ENCODE measurements at places on chromosomes 1 and 21.

DNA sequence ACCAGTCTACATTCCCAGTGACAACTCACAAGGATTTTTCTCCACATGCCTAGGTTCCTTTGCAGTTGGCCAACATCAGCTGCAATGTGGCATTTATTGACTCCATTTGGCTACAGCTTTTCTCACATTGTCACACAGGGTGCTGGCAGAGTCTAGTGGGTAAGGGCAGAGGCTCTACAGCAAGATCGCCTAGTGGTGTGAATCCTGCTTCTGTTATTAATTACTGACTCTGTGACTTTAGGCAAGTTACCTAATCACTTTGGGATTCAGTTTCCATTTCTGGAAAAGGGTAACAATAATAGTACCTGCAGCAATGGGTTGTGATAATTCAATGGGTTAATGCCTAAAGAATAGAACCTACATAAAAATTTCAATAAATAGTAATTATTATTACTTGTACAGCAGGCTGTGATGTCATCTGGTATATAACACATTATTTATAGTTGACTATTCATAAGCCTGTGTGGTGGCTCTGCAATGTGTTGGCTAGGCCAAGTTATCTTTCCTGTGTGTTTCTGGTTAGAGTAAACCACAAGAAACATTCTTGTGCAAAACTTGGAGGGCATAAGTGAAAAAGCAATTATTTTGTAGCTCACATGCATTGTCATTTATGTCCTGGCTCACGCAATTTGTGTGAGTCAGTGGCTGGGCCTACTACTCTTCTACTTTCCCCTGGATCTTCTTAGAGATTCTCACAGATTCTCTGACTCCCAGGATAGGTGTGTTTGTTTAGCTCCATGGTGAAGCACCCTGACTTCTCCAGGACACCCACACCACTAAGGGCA is 59.5 kb downstream of the PTGS2 start:
- DNase-seq = no peak

- no peak for DNase-seq
Measured at GRCh38 chr1:165452336-165453130, 7.6 kb upstream of the RXRG start.

DNA sequence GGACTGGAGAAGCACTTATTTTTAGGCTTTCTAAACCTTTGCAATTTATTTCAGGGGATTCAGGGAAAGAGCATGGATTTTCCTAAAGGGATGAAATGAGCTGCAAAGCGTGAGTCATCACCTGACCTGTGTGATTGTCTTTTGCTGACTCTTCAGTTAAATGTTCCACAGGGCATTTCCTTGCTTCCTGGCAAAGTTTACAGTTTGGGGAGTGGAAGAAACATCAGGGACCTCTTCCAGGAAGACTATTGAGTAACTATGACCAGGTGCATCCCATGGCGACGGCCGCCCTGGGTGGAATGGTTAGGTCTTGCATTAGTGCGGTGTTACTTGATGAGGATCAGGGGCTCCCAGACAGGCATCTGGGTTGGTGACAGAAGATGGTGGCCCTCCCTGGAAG is 79.5 kb upstream of the SIPA1L2 start:
- DNase-seq = no peak

DNA sequence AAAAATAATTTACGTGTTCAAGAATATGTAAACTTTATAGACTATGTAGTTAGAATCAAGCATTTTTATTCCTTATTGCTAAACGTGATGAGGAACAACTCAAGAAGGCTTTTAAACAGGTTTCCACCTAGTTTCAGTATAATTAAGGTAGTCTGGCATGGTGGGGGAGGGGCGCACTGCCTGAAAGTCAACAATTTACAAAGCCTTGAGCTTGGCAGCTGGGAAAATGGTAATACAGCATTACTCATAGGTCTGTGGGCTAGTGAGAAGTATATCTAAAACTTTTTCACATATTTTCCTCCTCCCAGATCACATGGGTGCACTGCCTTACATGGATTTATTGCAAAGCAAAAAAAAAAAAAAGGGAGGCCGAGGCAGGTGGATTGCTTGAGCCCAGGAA is 75.2 kb downstream of the EVI5 start:
- no peak for DNase-seq

GRCh38 chr1:118264343-118264742 is 79.3 kb upstream of the SPAG17 start:
- DNase-seq = no peak

DNA sequence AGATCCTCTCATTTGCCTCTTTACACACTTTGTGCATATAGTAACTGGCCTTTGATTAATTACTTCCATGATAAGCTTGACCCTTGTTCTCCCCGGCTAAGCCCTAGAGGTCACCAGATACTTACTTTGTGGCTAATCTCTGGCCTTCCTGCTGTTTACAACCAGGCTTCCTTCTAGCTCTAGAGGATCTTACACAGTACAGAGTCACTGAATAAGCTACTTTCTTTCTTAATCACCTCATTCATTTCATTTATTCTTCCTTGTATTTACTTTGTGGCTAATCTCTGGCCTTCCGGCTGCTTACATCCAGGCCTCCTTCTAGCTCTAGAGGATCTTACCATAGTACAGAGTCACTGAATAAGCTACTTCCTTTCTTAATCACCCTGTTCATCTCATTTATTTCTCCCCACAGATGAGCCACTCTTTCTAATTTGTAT is 144.3 kb upstream of the C1orf21 start:
- DNase-seq = no peak
